ENCODE measurements at places on chromosomes 7 and 10. TPM values are rescaled to one million over a fixed set of nuclear protein-coding genes. Genes with fewer than 3 reads are reported as not detected.

The TMEM225B gene
- total RNA-seq: 0.57 TPM

The LIPJ gene
- not detected for total RNA-seq

The SPOCK2 gene
- 165 TPM for total RNA-seq

The ARMC3 gene
- not detected for total RNA-seq

The COL28A1 gene
- not detected for total RNA-seq

The NDUFB2 gene
- total RNA-seq: 162 TPM

The CYP17A1 gene
- total RNA-seq: not detected

The HTR5A gene
- not detected for total RNA-seq

The UCN3 gene
- total RNA-seq: not detected

The POR gene
- total RNA-seq: 33.8 TPM

The CHAT gene
- total RNA-seq: not detected
